ENCODE measurements at places on chromosomes 13 and 19.

- DNase-seq, result no peak
Observed at GRCh38 chr13:48370815-48371214, 42.1 kb downstream of the LPAR6 start.

GRCh38 chr19:33355535-33355934 lies 18.0 kb upstream of the CEBPG start:
- no peak for DNase-seq

GRCh38 chr19:30570194-30570593 lies 198.0 kb downstream of the ZNF536 start:
- DNase-seq, result no peak

GRCh38 chr19:2289714-2290435 lies 7.9 kb upstream of the PEAK3 start:
- no peak for DNase-seq

DNA sequence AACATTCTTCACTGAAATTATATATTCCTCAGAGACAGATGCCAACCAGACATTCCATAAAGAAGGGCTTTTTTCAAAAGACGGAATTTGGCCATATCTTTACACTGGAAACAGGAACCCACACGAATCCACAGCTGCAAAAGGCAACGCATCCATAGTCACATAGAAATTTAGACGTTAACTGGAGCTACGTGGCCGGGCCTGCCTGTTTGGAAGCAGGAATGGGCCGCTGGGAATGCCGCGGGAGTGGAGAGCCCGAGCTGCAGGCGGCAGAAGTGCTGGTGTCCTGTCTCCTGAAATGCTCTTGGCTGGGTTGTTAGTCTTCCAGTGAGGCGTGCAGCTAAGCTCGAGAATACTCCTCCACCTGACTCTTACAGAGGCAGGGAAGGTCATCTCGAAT lies 122.2 kb downstream of the KL start:
- DNase-seq, result peak; percentile 44

DNA sequence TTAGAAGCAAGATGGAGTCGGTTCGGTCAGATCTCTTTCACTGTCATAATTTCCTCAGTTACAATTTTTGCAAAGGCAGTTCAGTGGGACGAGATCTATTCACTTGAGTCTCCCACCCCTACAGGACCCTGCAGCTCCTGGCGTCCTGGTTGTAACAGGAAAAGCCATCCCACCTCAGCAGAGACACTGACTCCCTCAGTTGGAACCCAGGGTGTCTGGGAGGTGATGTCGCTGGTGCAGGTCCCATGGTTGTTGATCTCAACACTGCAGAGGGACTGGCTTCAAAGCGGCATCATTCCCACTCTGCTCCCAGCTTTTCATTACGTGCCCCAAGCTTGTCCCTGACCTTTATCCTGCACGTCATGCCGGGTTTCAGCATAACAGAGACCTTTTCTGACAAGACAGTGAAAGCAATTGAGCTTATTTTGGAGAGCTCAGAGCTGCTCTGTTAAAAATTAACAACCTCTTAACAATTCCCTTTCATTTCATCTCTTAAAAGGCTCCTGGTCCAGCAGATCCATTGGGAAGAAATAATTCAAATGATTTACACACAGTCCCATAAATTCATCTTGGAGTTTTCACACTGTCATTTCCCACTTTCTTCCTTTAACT lies 17.6 kb upstream of the COG3 start:
- DNase-seq, result no peak

DNA sequence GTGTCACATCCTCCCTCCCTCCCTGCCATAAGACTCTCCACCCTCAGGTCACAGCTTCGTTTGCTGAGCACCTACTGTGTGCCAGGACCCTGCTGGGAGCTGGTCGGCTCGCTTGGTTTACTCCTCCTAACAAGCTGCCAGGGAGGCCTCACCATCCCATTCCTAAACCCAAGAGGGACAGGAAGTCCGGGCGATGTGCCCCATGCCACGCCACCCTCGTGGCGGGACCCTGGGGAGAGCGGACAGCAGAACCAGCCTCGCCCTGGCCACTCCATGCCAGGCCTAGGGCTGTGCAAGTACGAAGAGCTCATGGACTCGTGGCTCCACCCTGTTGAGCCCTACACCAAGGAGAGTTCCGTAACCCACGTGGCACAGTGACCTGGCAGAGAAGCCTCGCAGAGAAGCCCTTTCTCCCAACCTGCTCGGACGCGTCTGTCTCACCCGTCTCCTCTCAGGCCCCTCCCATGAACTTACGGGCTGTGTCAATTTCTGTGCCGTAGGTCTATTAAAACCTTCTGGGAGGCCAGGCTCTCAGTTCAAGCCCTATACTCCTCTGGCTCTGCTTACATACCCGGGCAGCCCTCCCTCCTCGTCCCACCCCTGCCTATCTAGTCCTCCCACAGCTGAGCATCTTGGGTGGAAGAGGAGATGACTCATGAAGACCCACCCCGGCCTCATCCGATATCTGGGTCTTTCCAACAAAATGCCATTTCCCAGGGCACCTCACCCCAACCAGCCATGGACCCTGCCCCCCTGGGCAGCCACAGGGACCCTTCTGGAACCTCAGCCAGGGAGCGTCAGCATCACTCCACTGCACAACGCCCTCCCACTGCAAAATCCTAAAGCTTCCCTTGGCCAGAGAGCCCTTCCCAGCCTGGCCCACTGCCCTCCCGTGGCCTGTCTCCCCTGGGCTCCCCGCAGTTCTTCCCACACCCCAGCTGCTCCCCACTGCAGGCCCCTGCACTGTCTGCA lies 2.6 kb downstream of the UBXN6 start:
- DNase-seq, result peak; percentile 75

- no peak for DNase-seq
Observed at GRCh38 chr13:39455521-39456175, 147.3 kb downstream of the LHFPL6 start.

GRCh38 chr13:106911020-106911419 lies 343.1 kb upstream of the ARGLU1 start:
- no peak for DNase-seq

DNA sequence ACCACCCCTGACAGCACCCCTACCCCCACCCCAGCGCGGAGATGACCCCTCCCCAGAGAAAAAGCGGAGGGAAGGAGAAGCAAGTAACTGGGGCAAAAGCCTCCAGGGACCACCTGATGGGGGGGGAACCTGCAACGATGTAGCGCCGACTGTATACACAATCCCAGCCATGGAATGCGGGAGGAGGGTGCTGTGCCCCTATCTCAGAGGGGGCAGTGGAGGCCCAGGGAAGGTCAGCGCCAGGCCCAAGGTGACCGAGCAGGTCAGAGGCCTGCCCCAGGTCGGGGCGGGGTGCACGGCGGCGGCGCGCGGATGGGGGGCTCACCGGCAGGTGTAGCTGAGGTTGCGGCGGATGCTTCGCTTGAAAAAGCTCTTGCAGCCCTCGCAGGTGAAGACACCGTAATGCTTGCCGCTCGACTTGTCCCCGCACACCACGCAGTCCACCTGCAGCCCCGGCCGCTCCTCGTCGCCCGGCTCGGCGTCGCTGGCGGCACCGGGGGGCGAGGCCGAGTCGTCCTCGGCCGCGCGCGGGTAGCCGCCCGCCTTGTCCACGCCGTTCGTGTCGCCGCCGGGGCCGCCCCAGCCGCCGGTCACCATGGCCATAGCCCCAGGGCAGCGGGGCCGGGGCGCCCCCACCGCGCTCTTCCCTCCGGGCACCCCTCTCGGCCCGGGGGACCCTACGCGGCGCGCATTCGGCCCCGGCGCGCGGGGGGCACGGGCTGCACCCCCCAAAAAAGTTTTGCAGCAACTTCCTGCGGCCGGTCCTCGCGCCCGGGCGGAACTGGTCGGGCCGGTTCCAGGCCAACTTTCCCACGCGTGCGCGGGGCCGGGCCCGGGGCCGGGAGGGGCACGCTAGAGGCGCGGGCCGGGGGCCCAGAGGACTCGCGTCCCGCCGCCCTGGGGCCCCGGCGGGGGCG lies 843 bp downstream of the NR2F6 start:
- no peak for DNase-seq

DNA sequence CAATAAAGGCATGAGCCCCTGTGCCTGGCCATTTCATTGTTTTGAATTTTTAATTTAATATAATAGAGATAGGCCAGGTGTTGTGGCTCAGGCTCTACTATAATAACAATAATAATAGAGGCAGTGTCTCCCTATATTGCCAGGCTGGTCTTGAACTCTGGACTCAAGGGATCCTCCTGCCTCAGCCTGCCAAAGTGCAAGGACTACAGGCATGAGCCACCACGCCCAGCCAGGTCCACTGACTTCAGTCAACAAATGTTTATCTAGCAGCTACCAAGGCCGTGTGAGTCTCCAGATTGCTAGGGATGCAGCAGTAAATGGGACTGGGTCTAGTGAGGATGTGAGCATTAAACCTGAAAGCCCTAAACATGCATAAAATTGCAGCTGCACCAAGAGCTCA lies 13.8 kb upstream of the ILF3 start:
- DNase-seq, result no peak

DNA sequence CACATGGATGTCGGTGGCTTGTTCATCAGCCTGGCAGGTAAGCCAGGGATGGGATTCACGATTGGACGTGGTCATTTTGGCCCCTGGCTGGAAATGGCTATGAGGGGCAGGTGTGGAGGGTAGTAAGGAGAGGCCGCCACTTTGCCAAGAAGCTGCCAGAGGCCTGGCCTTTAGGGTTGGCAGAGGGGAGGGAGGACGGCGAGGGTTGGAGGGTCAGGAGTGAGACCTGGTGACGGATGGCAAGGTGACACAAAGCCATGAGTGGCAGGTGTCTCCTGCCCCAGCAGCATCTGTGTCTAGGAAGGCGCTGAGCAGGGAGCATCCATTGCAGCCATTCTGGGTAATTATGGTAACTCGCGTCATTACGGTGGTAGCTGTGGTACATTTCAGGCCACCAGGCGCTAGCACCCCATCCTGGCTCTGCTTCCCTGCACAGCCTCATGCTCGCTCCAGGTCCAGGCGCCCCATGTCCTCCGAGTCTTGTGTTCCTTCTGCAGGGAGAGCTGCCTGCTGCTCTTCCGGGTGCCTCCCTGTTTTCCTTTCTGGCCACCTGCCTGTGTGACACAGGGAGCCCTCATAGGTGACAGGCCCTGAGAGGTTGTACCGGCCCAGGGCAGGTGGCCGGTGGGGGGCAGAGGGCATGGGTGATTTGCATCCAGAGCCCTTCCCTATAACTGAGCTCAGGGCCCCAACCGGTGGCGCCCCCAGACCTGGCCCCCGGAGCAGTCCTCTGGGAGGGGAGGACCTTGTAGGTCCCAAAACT lies 4.2 kb downstream of the SSBP4 start:
- no peak for DNase-seq

GRCh38 chr13:27599845-27600553 lies 20.3 kb downstream of the LNX2 start:
- peak; percentile 81 for DNase-seq

DNA sequence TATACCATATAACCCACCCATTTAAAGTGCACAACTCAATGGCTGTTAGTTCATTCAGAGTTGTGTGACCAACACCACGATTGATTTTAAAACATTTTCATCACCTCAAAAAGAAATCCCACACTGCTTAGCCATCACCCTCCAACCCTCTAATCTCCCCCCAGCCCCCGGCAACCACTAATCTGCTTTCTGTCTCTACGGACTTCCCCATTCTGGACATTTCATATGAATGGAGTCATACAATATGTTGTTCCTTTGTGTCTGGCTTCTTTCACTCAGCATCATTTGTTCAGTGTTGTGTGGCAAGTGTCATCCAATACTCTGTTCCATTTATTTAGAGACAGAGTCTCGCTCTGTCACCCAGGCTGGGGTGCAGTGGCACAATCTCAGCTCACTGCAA lies 4.0 kb upstream of the PNMA8B start:
- DNase-seq, result no peak

- DNase-seq, result no peak
Observed at GRCh38 chr13:91146601-91147000, 200.9 kb upstream of the MIR17HG start.

- DNase-seq, result peak; percentile 44
Observed at GRCh38 chr13:43698758-43699157, 88.0 kb downstream of the ENOX1 start.

- DNase-seq, result peak; percentile 33
Observed at GRCh38 chr19:17448131-17448967, at the start of gene TMEM221. Gene TMEM221 (minus strand): TSS chr19:17448668. CDS start chr19:17448462, 206 bp downstream.

DNA sequence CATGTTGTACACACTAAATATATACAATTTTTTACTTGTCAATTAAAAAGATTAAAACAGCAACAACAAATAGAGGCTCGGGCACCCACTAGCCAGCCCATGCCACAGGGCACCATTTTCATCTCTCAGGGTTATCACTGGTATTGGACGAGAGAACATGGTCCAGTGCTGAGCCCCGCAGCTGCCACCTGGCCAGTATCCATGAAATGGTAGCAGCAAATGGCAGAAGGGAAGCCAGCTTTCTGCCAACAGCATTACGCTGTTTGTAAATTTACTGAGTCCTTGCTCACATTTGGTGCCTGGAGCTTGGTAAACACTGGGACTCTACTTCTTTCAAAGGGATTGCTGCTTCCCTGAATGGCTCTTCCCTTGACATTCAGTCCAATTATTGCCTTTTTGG lies 87.9 kb upstream of the WASF3 start:
- no peak for DNase-seq

- DNase-seq, result peak; percentile 86
Observed at GRCh38 chr13:47859165-47859564, 141.9 kb downstream of the SUCLA2 start.

GRCh38 chr13:50993371-50993770 lies 83.8 kb downstream of the RNASEH2B start:
- DNase-seq, result no peak

GRCh38 chr19:2618611-2619010 lies 83.9 kb downstream of the GNG7 start:
- DNase-seq, result peak; percentile 38

DNA sequence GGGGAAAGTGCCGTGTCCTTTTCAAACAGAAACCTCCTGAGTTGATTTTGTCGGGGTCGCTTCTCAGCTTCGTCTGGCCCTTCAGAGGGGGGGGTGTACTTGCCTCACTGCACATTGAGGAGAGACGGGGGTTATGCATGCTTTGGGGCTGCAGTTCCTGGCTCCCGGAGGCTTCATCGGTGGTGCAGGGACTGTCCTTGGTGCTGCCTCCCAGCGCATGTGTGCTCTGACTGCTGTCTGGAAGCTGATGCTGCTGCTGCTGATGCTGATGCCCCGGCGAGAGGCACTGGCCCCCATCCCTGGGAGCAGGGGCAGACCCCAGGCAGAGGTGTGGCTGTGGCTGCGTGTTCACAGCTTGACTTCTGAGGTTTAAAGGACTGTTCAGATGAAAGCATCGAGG lies 91.0 kb downstream of the ARHGEF7 start:
- no peak for DNase-seq

- peak; percentile 76 for DNase-seq
Observed at GRCh38 chr19:42140125-42140754, 8.0 kb upstream of the POU2F2 start.

GRCh38 chr13:44230071-44230470 lies 143.6 kb upstream of the SERP2 start:
- no peak for DNase-seq

- no peak for DNase-seq
Observed at GRCh38 chr13:63042686-63043085, 1627.0 kb upstream of the PCDH20 start.

Data from fibroblast of skin of scalp (primary cell).